ENCODE measurements at places on chromosomes 7 and 10.

GRCh38 chr10:52517012-52517411 lies 202.9 kb downstream of the DKK1 start:
- no peak for DNase-seq

DNA sequence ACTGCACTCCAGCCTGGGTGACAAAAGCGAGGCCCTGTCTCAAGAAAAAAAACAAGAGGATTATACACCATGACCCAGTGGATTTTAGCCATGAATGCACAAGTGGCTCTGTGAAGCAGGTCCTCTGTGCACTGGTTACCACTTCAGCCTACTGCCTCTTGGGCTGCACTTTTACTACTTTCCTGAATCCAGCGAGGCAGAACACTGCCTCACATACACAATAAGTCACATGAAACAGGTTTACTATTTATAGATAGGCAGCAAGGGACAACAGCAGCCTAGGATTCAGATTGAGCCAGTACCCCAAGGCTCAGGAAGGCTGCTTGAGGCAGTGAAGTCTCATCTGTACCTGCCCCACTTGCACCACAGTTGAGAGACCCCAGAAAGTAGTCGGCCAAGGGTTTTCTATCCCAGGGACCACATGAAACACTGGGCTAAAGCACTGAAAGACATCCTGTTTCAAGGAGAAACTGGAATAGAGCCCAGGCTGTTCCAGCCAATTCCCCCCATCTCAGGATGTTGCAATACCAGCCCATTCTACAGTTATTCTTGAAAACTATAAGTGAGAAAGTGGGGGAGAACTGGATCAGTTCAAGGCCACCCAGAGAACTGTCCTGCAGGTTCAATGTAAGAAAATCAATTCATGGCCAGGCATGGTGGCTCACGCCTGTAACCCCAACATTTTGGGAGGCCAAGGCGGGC lies 10.3 kb upstream of the OGDH start:
- no peak for DNase-seq

GRCh38 chr10:97711640-97712572 lies 1.6 kb upstream of the MARVELD1 start:
- DNase-seq, result no peak

- no peak for DNase-seq
Observed at GRCh38 chr10:13213163-13213562, 21.0 kb downstream of the UCMA start.

- DNase-seq, result no peak
Observed at GRCh38 chr10:47183704-47184041, 116.3 kb upstream of the GDF10 start.

DNA sequence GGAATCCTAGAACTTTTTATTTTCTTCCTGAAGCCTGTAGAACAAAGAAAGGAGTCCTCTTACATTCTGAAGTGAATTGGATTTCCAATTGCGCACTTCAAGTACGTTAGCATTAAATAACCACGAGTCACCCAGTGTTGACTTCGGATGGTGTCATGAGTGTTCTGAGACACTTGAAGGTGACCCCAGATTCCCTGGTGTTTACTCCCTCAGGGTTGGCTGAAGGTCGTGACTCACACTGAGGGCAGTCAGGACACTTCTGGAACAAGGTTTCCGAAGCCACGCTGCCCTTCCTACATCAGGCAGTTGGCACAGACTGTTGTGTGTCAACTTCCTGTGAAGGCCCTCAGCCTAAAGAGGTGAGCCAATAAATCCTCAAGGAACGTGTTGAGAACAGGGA lies 186.6 kb upstream of the CELF2 start:
- DNase-seq, result no peak

DNA sequence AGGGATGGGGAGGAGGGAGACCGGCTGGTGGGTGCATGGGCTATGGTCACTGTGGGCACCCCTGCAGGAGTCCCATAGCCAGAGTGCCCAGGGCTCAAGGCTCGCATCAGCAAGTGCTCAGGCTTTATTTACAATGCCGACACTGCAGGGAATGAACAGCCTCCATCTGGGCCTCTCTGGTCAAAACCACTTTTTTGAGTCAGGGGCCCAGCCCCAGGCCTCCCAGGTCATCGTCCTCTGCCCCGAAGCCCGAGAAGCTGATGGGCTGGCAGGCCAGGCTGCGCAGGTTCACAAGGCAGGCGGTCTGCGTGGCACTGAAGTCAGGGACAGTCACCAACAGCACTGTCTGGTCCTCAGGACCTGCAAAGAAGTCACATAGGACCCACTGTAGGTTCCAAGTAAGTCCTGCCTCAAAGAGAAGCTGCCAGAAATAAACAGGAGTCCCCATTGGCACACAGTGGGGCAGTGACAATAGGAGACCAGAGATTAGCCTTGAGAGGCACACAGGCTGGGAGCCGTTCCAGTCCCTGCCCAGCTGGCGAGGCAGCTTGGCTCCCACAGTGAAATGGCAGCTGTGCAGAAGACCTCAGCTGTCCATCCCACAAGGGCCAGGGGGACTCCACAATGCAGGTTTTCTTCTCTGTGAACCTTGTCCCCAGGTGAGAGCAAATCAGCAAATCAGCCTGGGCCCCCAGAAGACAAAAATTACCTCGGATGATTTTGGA lies 8.6 kb downstream of the POLD2 start:
- no peak for DNase-seq

GRCh38 chr10:85927952-85928665 lies 438.5 kb downstream of the GRID1 start:
- DNase-seq, result no peak
